ENCODE measurements at places on chromosomes 16 and 17.

GRCh38 chr17:82200743-82201497, 11.7 kb downstream of the CCDC57 start:
- DNase-seq, result no peak

- no peak for DNase-seq
Measured at GRCh38 chr17:50353600-50354195, 7.8 kb downstream of the XYLT2 start.

DNA sequence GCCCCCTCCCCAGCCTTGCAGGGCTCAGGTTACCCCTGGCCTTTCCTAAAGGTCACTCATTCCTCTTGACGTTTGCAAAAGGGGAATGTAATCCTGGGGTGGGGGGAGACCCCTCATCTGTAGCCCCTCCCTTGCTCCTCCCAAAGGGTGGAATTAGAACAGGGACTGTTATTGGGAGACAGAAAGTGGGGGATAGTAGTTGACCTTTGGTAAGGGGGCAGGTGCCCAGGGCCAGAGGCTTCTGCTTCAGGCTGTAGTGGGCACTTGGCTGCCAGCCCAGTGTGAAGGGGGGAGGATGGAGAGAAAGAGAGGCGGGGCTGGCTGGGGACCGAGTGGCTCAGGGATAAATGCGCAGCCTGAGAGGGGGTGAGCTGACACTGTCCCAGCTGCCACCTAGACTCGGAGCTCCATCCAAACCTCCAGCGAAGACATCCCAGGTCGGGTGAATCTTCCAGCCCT, at the start of gene ENO3:
TSS of gene ENO3 (plus strand) at position 374 of the 459 bp plus-strand sequence. CDS start 711 bp downstream, outside the sequence.
- no peak for DNase-seq

DNA sequence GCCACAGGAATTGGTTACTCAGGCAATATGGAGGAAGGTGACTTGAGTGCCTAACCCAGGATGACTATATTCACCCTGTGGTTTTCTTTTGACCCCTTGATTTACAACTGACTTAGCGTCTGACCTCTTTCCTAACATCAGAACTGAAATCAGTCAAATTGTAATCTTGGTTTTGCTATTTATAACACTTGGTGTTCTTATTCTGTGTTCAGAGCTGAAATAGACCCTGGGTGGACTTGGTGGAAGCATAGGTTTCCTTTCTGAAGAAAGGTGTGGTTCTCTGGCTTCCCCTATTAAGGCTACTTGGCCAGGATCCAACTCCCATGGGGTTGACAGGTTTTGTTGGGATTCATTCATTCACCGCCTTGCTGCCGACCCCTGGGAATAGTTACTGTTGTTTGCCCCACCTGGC, 80.8 kb downstream of the CLEC16A start:
- no peak for DNase-seq

- DNase-seq, result no peak
Measured at GRCh38 chr16:55567382-55567781, 898 bp downstream of the CAPNS2 start.

DNA sequence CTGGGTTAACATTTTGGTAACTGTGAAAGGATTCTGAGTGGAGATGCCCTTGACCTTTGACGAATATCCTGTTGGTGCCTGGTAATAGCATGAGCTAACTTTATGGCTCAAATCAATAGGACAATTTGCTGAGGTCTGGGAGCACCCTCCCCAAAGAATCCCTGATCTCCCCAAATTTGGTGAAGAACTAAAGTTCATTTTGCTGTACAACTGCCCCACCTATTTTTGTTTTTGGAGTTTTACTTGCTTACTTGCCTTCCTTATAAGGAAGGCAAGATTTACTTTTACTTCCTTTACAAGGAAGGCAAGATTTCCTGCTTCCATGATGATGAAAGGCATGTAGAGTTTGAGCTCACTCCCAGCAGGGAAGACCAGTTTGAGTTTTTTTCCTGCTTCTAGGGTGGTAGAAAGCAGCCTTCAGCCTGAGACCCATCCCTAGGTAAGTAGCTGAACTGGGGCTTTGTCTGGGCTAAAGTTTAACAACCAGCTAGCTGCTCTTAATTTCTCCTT, 2.8 kb downstream of the KRTAP4-9 start:
- DNase-seq, result no peak

GRCh38 chr16:15817446-15817845, 39.4 kb downstream of the MYH11 start:
- DNase-seq, result no peak

- no peak for DNase-seq
Measured at GRCh38 chr17:34055606-34056005, 199.5 kb upstream of the CCL2 start.

GRCh38 chr16:15976929-15977637, 27.7 kb downstream of the ABCC1 start:
- no peak for DNase-seq

DNA sequence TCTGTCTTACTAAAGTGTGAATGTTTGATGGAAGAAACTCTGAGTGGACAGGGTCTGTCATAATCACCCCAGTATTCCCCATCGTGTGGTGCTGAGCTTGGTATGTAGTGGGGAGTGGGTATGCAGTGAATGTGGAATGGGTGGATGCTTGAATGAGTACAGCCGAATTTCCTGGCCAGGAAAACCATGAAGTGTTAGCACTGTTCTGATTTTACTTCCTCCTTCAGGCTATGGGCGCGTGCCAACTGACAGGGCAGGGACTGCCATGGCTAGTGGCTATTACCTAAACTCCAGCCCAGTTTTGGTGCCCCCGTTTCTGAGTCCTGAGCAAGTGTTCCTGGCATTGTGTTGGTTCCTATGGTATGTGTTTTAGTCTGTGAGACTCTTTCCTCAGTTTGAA, 48.6 kb downstream of the PRKCA start:
- no peak for DNase-seq

DNA sequence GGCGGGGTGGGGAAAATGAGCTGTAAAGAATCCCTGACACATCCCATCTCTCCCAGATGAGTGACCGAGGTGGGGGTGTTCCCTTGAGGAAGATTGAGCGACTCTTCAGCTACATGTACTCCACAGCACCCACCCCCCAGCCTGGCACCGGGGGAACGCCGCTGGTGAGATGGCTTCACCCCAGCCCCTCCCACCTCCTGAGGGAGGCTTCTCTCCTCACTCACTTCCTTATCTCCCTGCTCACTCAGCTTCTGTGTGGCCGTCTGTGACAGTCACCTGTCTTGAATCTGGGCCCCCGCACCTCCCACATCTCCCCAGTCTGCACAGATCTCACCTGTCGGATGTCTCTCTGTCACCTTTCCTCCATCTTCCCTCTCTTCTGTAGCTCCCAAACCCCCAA, 13.4 kb downstream of the PDK2 start:
- no peak for DNase-seq

- DNase-seq, result no peak
Measured at GRCh38 chr17:492022-492413, 139.4 kb upstream of the RPH3AL start.

GRCh38 chr17:17119533-17119932, 77.3 kb downstream of the MPRIP start:
- DNase-seq, result no peak

DNA sequence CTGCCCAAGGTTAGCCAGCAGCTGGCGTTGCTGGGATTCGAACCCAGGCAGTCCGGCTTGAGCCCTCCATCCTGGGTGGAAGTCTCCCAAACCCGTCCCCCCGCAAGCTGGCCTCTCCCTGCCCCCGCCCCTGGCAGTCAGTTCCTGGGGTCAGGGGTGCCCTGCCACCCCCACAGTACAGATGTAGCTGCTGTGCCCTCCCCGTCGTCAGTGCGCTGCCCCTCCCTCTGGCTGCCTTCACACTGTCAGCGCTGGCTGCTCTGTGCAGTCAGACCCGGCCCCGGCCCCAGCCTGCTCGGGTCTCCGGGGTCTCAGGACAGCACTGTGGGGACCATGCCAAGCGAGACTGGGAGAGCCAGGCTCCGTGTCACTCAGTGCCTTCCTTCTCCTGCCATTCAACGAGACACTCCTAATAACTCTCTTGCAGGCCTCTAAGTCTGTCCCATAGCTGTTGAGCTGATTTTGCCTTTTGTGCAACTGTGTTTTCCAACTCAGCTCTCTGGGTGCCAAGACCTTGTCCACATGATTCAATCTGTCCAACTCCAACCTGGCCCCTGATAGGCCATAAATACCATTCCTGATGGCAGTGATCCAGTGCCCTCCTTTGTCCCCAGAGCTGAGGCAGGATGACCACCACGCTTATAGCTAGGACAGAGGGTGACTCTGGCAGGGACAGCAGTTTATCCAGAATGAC, 55.5 kb upstream of the IL34 start:
- DNase-seq, result no peak

- no peak for DNase-seq
Measured at GRCh38 chr16:57988929-57989328, 11.5 kb downstream of the ZNF319 start.

DNA sequence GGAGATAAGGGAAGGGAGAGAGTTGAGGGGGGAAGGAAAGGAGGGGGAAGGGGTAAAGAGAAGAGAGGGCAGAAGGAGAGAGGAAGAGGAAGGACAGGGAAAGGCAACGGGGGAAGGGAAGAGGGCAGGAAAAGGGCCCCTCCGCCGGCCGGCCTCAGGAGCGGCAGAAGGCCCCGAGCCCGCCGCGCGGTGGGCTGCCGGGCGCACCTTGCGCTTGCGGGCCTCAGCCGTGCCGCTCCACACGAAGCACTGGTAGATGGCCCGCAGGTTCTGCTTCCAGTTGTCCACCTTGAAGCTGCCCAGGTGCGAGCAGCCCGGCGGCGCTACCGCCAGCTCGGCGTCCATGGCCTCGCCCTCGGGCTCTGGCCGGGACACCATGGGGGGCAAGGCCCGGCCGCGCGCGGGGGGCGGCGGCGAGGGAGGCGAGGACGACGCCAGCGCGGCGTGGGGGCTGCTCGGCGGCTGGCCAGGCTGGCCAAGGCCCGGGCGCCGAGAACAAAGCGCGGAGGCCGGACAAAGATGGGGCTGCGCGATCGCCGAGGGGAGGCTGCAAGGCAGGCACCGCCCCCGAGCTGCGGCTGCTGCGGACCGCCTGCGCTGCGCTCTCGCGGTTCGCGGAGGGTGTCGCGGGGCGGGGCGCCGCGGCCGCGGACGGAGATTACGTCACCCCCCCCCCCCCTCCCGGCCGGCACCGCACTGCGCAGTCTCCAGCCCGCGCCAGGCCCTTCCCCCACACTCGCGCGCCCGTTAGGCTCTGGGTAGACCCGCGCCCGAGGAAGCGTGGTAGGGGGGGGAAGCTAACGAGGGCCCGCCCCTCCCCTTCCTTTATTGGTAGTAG, at the start of gene USP22:
TSS of gene USP22 (minus strand) at position 554 of the 838 bp plus-strand sequence. CDS start at position 378, 176 bp downstream.
- peak; percentile 60 for DNase-seq

- peak; percentile 86 for DNase-seq
Measured at GRCh38 chr17:5031365-5032082, 3.7 kb downstream of the SLC52A1 start.

DNA sequence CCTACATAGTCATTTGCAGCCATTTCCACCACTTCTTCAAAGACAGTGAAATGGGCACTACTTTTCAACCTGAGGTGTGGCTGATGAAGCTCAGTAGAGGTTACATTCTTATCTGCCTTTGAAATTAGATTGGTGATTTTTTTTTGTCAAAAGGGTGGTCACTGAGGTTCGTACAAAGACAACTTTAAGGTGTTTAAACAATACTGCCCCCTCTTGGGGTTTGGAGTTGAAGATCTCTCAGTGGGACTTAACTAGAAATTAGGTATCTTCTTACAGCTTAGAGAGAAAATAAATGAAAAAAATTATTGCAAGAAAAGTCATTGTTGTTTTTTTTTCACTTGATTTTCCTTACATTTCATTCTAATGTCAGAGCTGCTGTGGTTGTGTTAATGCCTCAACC, 713.2 kb downstream of the CDH11 start:
- no peak for DNase-seq

- no peak for DNase-seq
Measured at GRCh38 chr17:41822216-41823140, 9.7 kb downstream of the FKBP10 start.

GRCh38 chr17:10058921-10059683, 139.3 kb downstream of the GAS7 start:
- DNase-seq, result no peak

DNA sequence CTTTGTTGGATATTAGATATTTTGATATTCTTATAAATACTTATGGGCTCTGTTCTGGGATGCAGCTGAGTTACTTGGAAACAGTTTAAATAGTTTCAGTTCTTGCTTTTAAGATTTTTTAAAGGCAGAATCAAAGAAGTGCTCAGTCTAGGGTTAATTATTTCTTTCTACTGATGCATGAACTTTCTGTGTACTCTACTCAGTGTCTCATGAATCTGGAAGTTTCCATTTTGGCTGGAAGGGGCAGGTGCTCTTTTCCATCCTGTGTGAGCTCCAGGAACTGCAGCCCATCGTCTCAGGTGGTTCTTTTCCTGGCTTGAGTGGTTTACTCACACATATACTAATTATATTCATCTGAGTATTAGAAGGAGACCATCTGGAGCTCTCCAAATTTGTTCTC, 61.1 kb upstream of the CPHXL start:
- no peak for DNase-seq

GRCh38 chr16:77399066-77399465, 35.8 kb downstream of the ADAMTS18 start:
- no peak for DNase-seq

DNA sequence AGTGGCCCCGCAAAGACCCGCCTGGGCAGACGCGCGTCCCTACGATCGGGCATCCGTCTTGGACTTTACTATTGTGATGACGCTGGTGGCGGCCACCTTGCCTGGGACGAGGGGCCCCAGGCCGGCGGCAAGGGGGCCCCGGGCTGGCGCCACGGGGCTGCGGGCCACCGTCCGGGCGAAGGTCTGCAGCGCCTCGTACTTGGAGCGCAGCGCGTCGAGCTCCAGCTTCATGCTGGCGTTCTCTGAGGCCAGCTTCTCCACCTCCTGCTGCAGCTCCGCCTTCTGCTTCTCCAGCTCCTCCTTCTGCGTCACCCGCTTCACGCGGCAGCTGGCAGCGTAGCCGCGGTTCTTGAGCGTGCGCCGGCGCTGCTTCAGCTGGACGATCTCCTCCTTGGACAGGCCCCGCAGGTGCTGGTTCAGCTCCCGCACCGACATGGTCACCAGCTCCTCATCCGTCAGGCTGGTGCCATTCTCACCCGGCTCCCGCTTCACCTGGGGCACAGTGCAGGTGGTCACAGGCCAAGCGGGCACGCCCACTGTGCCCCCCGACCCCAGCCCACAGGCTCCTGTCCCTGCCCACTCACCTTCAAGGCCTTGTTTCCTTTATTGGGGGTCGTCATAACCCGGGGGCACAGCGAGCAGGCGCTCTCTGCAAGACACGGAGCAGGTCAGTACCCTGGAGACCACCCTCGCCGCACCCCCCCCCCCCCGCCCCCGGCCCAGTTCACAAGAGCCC, 4.8 kb upstream of the SIRT7 start:
- DNase-seq, result no peak

DNA sequence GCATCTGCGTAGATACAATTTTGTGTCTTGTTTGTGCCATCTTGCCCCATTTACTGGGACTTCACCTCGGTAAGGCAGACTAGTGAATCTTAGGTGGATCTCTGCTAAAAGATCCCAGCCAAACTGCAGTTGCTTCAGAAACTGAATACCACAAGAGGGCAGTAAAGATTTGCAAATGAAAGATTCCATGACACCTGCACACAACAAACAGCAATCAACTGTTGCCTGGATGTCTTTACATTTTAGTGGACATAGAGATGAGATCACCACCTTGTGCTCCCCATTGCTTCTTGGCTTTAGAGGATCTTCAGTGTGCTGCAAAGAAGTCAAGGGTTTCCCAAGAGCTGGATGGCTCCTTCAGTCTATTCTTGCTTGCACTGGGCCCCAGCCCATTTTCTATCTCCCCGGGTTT, 119.2 kb upstream of the CACNG5 start:
- no peak for DNase-seq
